Lower leg skin (tissue), 4 donors: ENCODE measurements at places on chromosomes 11 and 22. TPM values are rescaled to one million over a fixed set of nuclear protein-coding genes. Genes with fewer than 3 reads are reported as not detected.

Gene MAJIN
- total RNA-seq, result not detected

Gene SCN2B
- total RNA-seq, result not detected

DNA sequence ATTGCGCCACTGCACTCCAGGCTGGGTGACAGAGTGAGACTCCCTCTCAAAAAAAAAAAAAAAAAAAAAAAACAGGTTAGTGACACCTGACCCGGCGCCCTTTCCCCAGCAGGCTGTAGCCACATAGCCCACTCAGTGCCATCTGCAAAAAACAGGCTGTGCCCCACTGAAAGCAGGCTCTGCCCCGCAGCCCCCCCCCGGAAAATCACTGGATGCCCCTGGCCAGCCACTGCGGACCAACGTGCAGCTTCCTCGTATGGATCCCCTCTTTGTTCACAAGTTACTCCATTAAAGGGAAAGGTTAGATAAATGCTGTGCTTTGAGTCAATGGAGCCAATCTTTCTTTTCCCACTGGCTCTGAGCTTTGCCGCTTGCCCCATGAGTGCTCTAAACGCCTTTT, 660.3 kb downstream of the TBC1D22A start:
- no peak for DNase-seq

DNA sequence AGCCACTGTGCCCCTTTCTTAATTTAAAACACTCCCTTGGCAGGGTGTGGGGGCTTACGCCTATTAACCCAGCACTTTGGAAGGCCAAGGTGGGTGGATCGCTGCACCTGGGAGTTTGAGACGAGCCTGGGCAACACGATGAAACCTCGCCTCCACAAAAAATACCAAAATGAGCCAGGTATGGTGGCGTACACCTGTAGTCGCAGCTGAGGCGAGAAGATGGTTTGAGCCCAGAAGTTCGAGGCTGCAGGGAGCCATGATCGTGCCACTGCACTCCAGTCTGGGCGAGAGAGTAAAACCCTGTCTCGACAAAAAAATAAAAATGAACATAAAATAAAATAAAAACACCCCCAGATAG, 45.0 kb downstream of the LINC01488 start:
- no peak for DNase-seq

- DNase-seq, result no peak
These were observed 62.2 kb downstream of the BCR start for GRCh38 chr22:23242473-23243001.

- DNase-seq, result no peak
These were observed 43.9 kb upstream of the ASPHD2 start for GRCh38 chr22:26385164-26385563.

Gene GPHA2
- not detected for total RNA-seq

GRCh38 chr11:66115638-66116301, 45.7 kb downstream of the PACS1 start:
- peak; percentile 2 for DNase-seq

DNA sequence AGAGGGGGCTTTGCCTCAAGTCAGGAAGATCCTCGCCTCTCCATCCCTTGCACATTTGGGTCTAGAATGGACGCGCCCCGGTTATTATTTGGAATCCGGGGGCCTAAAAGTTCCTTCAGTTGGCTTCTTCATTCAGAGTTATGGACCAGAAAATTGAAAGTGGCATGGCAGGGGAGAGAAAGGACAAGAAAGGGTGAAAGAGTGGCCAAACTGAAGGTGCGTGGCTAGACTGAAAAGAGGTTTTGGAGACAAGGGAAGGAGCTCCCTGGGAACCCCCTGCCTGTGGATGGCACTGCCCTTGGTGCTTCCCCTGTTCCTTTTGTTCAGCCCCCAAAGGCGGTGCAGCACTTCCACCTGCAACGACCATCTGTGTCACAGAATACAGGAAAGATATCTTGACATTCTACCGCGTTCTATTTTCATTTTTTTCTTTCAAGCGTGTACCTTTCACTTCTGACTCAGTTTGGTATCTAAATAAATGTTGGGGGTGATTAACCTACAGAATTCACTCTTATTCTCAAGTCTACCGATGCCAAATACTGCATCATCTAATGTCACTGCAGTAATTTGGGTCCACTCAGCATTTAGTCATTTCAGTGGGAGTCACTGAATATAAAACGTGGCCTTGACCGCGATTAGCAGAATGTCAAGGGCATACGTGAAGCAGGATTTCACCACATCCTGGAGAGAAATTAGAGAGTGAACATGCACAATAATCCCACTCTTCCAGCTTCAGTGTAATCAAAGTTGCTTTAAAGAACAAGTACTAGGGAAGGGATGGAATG, 88.1 kb upstream of the ARHGAP32 start:
- no peak for DNase-seq

GRCh38 chr11:66979336-66979980, 4.4 kb downstream of the C11orf86 start:
- no peak for DNase-seq

- no peak for DNase-seq
These were observed 63.6 kb downstream of the NFAM1 start for GRCh38 chr22:42368379-42369249.

Gene APOL1
- total RNA-seq, result 0.46 TPM

Gene C11orf91
- not detected for total RNA-seq

DNA sequence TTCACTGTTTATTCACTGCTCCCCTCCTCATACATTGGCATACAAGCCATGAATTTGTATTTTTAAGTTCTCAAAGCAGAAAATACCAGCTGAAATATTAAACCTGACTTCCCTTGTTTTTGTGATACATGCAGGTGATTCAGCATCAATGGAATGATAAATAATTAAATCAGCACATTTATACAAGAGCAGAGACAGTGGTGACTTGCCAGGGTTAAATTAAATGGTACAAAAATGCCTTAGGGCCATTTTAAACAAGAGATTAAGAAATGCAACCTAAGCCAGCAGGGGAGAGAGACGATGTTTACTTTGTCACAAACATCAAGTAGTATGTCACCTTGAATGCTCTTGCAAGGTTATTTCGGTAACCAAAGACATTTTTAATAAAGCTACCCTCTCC, 95.9 kb upstream of the DDI1 start:
- no peak for DNase-seq

Gene DTX4
- 1.2 TPM for total RNA-seq

Gene FGF19
- total RNA-seq, result not detected

GRCh38 chr22:30943368-30943767, 25.2 kb downstream of the MORC2 start:
- DNase-seq, result no peak

DNA sequence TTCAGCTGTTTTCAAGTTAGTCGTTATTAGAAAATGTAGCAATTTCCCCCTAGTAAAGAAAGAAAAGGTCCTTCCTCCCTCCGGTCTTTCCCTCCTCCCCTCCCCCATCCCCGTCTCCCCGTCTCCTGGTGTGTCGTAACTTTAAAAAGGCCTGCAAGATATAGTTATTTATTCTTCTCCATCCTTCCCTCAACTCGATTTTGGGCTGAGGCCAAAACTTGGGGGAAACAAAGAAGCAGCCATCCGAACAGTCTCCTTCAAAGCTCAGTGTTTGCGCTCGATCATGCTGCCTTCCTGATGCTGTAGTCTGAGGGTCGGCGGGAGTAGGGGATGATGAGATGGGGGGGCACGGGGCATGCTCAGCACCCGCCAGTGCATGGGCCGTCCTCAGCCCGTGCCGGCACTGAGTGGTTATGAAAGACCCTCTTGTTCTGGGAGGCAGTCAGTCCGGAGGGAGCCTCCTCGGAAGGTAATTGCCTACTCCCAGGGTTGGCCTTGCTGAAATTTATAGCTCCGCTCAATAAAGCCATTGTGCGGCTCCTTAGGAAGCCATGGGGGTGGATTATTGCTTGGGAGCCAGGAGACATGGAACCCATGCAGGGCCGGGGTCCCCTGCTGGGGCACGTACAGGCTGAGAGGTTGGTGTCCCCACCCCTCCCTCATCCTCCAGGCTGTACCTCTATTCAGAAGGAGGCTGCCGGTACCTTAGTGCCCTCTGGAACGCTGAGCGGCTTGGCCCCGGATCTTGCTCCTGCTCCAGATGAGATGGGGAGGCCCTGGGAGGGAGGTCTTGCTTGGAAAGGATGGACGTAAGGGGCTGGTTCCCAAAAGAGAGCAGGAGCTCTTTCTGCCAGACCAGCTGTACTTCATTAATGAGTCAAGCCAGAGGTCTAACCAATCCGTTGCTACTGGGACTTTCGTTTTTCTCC, 212.7 kb upstream of the CADM1 start:
- DNase-seq, result no peak

Gene WNT7B
- total RNA-seq, result 29.9 TPM

Gene DRD2
- not detected for total RNA-seq

- no peak for DNase-seq
These were observed 74.8 kb downstream of the APOL5 start for GRCh38 chr22:35792506-35792905.

DNA sequence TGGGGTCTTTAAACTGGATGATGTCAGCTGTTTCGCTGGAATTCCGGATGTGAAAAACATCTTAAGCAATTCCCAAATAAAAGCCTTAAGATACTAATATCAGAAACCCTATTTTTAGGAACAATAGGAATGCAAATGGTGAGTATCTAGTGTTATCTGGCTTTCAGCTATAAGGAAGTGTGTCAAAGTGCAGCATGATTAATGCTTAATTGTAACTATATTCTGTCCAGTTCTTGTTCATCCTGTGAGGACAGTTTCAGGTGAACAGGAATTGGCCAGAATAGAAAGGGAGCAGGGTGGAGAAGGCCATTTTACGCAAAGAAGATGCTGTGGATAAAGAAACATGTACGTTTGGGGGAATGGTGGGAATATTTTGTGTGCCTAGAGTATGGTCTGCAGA, 108.2 kb downstream of the RASSF10 start:
- no peak for DNase-seq

Gene CCDC179
- not detected for total RNA-seq

DNA sequence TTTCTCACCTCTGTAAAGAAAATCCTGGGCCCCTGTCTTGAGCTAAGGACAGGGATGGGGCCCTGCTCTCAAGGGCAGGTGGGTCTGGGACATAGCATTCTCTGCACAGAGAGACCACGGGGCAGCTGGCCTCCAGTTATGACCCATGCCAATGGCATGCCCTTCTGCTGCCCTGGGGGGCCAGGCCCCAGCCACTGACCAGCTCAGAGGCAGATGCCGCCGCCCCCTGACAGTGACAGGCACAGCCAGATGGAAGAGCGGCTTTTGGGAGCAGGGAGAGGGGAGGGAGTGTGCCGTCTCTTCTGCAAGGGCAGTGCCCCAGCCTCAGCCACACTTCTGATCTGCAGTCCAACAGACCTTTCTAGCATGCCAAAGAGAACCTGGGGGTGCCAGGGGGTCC, 114.8 kb upstream of the NAV2 start:
- no peak for DNase-seq

DNA sequence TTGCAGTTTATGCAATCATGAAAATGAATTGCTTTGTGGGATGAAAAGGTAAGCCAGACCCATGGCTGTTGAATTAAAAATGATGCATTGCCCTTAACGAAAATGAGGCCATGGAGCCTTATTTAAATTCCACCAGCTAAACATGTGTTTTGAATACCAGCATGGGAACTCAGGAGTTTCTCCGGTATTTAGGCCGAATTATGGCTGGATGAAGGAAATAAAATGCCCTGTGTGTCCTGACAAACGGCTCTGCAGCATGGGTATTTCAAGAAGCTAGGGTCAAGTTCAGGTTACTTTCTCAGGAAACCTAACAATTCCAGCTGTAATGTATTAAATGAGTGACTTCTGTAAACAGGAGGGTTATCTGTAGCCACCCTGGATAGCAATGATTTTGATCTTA, 38.3 kb downstream of the AMOTL1 start:
- peak; percentile 1 for DNase-seq
